ENCODE measurements at places on chromosomes 5 and 9.

- no peak for DNase-seq
Observed at GRCh38 chr9:132141948-132142594, 19.8 kb upstream of the NTNG2 start.

GRCh38 chr5:32254881-32255539 lies 57.7 kb downstream of the MTMR12 start:
- peak; percentile 52 for DNase-seq

GRCh38 chr9:130128251-130128650 lies 44.0 kb upstream of the NCS1 start:
- DNase-seq = peak; percentile 61

GRCh38 chr5:19058216-19058615 lies 929.8 kb downstream of the CDH18 start:
- DNase-seq = no peak

DNA sequence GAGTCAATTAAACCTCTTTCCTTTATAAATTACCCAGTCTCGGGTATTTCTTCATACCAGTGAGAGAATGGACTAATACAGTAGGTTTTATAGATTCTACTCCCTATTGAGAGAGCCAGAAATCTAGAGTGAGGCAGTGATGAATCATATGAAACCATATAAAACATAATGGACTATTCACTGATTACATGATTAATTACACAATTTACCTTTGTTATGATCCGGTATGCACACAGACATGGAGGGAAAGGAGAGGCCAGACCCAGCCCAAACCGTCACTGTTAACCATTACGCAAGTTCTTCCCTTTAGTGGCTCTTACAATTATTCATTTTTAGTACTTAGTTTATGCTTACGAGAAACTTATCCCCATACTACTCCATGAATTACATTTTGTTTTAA lies 205.0 kb downstream of the DNAH5 start:
- DNase-seq = no peak

GRCh38 chr9:109341561-109341960 lies 20.7 kb upstream of the EPB41L4B start:
- no peak for DNase-seq

DNA sequence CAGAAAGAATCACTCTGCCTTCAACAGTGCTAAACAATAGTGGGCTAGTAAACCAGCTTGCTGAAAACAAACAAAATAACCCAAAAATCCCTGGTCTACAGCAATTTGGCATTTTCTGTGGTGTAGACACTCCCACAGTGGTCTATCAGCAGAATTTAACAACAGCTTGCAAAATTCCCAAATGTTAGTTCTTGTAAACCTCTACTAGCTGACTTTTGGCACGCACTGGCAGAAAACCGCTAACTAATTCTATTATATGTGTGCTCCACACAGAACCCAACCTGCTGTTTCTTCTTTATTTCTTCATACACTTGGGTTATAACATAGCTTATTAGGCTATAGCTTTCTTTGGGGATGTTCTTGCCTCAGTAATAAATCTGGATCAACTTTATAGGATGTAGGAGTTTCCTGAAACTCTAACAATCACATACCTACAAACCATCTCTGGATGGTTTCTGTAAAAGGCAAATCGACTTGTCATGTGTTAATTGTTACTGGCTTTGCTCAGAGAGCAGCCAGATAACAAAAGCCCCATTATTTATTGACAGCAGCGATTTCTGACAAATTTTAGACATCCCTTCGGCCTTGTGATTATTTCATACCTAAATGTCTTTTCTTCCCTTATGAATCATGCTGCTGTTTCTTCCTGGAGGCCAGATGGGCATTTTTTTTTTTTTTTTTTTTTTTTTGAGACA lies 82.7 kb upstream of the NAA35 start:
- DNase-seq = no peak

DNA sequence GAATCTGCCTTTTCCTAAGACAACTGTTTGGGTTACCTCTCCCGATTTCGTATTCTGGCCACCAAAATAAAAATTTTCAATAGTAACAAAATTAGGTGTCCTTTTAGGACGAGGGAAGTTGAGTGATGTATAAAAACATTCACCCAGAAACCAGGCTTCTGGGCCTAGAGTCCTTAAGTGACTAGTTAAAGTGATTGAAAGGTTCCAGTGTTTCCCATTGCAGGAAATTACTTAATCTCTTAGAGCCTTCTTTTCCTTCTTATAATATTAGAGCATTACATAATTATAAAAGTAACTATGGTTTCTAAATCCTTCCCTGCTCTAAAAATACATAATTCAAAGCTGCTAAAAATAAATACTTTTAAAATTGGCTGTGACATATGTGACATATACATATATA lies 7.3 kb downstream of the MCIDAS start:
- no peak for DNase-seq

- no peak for DNase-seq
Observed at GRCh38 chr5:139696167-139696893, 48.2 kb downstream of the CXXC5 start.
